ENCODE measurements at places on chromosomes 1 and 21.
A peak's percentile ranks its signal among the peaks of the same experiment; 100 is the strongest.

DNA sequence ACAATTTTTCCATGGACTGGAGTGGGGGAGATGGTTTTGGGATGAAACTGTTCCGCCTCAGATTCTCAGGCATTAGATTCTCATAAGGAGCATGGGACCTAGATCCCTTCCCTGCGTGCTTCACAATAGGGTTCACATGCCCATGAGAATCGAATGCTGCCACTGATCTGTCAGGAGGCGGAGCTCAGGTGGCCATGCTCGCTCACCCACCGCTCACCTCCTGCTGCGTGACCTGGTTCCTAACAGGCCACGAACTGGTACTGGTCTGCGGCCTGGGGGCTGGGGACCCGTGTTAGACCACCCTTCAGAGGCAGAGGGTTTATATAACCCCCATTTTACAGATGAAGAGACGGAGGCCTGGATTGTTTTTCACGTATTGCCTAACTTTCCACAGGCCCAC, 16.3 kb upstream of the SRSF4 start:
- DNase-seq, result no peak

- no peak for DNase-seq
These were observed 109.9 kb downstream of the CASZ1 start for GRCh38 chr1:10686404-10687040.

GRCh38 chr1:20634594-20635084, 1.4 kb downstream of the PINK1 start:
- peak; percentile 37 for DNase-seq

DNA sequence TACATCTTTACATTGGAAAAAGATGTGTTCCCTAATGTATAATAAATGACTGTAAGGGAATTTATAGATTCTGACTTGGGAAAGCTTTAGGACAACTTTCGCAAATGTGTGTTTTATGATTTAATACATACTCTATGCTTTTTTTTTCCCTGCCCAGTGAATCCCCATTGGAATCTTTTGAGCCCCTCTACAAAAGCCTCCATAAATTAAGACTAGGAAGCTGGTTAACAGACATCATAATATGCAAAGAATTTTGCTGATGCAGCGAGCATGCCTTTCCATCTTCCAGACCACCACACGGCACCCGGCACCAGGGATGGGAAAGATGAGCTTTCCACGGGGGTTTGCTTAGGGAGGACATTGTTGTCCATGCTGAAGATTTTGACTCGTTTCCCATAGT, 156.1 kb upstream of the IVNS1ABP start:
- DNase-seq, result no peak

DNA sequence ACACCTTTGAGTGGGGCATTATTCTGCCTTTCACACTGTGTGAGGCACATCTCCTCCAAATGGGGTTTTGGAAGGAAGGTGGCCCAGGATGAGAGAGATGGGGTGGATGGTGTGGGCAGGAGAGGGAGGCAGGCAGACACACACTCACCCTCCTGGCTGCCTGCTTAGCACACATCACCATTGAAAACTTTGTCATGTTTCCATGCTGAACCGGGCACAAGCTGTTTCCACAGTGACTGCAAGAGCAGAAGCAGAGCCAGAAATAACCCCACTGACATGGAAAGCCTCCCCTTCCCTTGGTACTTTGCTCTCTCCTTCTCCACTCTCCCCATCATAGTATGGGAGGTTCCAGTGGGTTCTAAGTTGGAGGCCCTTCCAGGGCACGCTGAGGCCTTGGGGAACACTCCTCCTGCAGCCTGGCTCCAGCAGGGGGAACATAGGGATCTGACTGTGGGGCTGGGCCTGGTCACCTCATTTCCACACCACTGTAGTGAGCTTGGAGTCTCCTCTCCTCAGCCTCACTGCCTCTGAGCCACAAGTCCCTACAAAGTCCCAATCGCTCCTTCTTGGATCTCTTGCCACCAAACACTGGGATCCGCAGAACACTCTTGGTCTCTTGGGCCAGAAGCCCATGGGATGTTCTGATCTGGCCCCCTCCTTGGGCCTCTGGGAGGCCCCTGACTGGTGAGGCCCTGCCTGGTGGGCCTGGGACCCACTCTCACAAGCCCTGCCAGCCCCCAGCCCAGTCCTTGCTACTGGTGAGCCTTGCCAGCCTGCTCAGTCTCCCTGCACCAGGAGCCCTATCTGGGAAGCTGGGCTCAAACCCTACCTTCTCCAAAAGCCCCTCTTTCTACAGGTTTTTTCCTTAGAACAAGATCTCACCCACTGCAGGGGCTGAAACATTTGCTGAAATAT, 163.0 kb upstream of the EDN2 start:
- no peak for DNase-seq

- no peak for DNase-seq
These were observed 701.9 kb upstream of the ZP4 start for GRCh38 chr1:238592621-238593020.

GRCh38 chr1:177710696-177711620, 258.9 kb downstream of the SEC16B start:
- no peak for DNase-seq

- no peak for DNase-seq
These were observed 38.6 kb upstream of the WLS start for GRCh38 chr1:68270951-68271350.

- no peak for DNase-seq
These were observed 189.7 kb downstream of the RERE start for GRCh38 chr1:8627728-8628127.

DNA sequence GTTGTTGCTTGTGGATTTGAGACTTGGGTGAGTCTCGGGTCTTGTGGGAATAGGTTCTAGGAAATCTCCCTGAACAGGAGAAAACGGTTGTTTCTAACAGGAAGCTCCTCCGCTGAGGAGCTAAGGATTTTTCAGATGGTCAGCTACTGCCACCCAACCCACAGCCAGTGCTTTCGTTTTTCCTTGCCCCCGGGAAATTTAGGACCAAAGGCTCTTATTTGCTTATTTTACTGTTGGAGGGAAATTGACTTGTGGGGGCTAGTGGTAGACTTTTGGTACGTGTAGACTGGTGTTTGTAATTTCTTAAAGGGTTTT, 792 bp downstream of the SNX7 start:
- DNase-seq, result no peak

DNA sequence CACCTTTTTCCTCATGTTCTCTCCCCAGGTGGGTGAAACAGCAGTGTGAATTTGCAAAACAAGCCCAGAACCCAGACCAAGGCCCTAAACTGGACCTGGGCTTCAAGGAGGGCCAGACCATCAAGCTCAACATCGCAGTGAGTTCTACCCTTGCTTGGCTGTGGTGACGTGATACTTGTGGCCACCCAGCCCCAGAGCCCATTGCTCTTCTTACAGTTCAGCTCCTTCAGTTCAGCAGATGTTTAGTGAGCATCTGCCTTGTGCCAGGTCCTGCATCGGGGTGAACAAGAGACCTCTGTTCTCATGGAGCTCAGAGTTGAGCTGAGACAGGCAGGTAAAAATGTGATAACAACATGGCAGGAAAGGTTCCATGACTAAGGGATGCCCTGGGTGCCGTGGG, 8.5 kb downstream of the NECAP2 start:
- no peak for DNase-seq

DNA sequence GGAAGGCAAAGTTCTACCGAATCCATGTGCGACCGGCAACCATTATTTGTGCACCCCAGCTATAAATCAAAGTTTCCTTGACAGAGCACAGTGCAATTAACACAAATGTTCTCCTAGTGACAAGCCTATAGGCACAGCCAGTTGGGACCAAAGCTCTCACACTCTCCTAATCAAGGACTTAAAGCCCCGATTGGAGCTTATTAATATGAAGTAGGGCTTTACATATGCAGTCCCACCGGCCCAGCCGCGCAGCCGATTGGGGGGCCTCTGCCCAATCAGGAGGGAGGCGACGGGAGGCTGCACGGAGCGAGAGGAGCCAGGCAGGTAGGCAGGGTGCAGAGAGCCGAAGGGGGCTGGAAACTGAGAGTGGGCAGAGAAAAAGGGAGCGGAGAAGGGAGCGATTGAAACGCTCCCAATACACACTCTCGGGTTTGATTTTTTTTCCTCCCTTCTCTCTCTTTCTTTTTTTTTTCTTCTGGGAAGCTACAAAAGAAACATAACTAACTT, at the start of gene ESRRG:
Gene ESRRG (minus strand): TSS at position 156 of the 507 bp plus-strand sequence. CDS start 130 bp downstream, at position 26.
- peak; percentile 2 for DNase-seq

- DNase-seq, result peak; percentile 69
These were observed 19.8 kb upstream of the MUTYH start for GRCh38 chr1:45359882-45360513.
